ENCODE measurements at places on chromosomes 5 and 9.

DNA sequence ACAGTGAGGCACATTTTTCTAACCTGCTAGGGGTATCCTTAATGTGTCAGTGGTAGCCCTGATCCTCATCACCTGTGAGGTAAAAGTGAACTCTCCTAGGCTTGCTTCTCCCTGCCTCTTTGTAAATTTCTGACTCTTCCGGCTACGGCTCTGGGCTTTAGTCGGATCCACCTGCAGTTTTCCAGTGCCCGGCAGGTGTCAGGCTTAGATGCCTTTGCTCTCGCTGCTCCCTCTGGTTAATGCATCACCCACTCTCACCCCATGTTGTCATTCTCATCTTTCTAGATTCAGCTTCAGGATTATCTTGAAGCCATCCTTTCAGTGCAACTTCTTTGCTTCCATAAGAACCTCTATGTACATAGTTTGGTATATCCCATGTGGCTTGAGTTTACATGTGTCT lies 3.6 kb downstream of the CEP78 start:
- DNase-seq, result no peak

- DNase-seq, result no peak
Measured at GRCh38 chr5:38163636-38164237, 94.6 kb upstream of the EGFLAM start.

DNA sequence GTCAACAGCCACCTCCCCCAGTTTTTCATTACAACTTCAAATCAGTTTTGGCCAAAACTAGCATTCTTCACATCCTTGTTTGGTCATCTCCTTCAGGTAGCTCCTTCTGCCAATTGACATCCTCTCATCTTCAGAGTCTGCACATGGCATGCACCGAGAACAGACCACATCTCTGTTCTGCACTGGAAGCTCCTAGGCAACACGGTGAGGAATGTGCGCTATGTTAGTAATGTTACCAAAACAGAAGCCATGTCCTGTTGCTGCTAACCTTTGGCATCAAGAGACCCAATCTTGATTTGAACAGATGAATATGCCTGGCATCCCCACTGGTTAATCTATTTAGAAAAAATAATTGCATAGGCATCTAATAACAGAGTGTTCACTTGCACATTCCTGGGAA lies 5.1 kb upstream of the HK3 start:
- peak; percentile 1 for DNase-seq

- no peak for DNase-seq
Measured at GRCh38 chr5:82355053-82355452, 76.9 kb upstream of the RPS23 start.

DNA sequence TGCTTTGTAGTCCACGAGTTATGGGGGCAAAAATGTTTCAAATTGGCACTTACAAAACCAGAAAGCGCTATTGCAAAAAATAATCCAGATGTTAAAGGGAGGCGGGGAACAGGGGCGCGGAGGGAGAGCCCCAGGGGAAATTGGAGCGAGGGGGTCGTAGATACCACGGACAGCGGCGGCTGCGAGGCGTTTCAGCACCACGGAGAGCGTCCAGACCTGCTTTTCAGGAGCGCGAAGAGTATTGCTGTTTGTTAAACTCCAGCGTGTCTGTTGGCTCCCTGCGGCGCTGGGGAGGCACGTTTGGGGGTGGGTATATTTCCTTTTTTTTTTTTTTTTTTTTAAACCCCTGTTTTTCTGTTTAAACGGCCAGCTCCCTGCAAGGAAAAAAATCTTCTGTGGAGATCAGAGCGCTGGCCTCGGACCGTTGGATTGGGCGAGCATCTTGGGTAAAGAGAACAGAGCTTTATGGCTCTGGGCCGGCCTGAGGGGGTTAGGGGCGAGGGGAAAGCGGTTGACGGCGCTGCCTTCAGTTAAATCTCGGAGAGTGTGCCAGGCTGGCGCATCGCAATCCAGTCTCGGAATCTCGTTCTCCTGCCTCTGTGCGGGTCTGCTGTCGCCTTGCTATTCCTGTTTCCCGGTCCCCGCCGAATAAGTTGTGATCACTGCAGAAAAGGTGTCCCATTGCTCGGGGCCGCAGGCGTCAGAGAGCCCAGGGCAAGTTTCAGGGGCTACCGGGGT lies at the start of gene GLRA1:
Gene GLRA1, minus strand, starts transcription at position 288 of the 738 bp plus-strand sequence. CDS start 302 bp downstream, outside the sequence.
- peak; percentile 61 for DNase-seq

- no peak for DNase-seq
Measured at GRCh38 chr9:129198319-129199043, 20.4 kb upstream of the IER5L start.

- peak; percentile 30 for DNase-seq
Measured at GRCh38 chr5:98349251-98349989, 424.0 kb upstream of the RGMB start.

DNA sequence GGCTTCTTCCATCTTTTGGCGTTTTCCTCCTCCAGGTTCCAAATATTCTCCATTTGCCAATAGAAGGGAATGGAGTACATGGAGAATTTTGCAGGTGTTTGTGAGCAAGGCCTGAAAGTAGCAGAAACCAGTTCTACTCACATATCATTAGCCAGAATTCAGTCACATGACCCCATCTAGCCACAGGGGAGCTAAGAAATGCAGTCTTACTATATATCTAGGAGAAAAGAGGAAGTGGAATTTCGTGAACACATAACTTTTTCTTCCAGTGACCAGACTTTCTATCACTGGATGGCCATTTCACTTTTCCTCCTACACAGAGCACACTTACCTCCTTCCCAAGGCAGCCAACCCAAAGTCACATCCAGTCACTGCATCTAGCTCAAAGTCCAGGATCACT lies 55.1 kb downstream of the LOX start:
- peak; percentile 42 for DNase-seq

DNA sequence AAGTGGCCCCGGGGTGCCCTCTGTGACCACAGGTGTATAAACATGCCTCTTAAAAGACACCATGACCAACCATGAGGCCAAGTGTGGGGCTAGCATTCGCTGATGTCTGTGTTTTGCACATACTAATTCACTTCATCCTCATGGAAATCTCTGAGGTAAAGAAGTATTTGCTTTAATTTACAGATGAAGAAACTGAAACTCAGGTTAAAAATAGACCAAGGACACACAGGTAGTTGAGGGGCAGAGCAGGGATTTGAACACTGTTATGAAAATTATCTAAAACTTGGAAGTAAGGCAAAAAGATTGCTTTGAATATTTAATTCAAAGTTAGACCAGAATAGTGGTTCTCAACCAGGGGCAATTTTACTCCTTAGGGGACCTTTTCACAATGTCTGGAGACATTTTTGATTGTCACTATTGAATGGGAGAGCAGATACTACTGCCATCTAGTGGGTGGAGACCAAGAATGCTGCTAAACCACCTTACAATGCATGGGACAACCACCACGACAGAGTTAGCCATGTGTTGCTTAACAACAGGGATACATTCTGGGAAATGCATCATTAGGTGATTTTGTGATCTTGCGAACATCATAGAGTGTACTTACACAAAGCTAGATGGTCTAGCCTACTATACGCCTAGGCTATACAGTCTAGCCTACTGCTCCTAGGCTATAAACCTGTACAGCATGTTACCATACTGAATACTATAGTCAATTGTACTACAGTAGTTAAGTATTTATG lies 8.0 kb upstream of the FXN start:
- peak; percentile 73 for DNase-seq

DNA sequence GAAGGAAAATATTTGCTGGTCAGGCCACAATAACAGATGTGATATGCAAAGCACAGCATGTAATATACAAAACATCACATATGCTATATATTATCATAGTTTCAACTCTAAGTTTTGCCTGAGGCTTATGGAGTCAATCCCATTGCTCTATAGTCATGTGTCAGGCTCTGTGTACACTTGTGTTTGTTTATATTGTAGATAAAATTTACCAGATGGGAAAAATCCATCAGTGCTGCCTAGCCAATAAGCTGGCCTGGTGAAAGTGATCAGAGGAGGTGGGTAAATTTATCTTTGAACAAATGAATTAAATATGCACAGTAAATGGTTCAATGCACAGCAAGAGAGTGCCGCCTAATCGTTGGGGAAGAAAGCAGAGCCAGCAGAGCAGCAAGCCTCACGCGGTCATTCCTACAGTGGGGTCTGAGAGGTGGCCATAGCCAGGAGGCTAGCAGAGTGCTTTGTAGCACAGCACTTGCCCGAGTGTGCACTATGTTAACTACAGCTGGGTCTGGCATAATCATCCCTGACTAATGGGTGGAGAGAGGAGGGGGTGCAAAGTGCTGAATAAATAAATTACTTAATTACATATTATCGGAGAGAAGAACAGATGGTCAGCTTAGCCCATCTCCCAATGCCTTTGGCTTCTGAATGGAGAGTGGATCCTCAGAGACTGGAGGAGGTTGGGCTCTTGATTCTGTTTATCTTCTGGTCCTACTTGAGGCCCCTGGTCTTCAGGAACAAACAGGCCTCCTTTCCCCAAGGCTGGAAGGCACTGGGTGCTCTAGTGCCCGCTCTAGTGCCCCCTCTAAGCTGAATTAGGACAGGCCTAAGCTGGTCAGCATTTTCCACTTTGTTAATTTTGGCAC lies 153.5 kb downstream of the MAT2B start:
- no peak for DNase-seq

DNA sequence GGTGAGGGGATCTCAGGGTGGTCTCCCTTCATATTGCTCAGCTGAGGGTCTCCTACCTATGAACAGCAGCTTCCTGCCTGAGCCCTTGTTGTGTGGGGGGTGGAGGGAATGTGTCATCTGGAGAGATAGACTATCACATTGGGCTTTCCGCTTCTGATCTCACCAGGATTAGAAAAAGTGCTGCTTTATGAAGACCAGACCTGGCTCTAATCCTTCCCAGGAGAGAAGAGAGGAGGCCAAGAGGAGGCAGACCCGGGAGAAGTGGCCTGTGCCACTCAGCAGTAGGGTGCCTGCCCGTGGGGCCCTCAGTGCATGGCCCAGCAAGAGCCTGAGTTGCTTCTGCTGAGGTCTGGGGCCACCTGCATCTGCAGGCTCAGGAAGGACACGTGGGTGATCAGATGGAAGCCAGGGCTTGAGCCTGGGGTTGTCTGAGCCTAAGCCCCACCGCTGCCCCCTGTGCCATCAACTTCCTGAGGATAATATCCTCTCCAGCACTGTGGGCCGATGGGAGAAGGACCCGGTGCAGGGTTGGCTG lies 22.1 kb upstream of the COL5A1 start:
- DNase-seq, result no peak

DNA sequence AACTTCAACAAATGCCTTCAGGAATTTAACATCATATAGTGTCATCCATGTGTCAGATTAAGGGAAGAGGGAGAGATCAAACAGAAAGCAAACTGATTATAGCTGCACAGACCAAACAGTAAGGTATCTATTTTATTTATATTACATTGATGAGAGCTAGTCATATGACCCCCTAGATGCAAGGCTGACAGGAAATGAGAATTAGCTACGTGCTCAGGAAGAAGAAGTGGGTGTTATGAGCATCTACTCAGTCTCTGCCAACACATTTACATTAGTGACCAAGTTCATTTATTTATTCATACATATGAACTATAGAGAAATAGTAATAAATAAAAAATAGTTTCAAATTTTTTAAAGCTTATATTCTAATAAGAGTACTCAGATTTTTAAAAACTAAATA lies 787.3 kb downstream of the KCTD16 start:
- no peak for DNase-seq

- no peak for DNase-seq
Measured at GRCh38 chr9:123954518-123955280, 24.8 kb upstream of the DENND1A start.

DNA sequence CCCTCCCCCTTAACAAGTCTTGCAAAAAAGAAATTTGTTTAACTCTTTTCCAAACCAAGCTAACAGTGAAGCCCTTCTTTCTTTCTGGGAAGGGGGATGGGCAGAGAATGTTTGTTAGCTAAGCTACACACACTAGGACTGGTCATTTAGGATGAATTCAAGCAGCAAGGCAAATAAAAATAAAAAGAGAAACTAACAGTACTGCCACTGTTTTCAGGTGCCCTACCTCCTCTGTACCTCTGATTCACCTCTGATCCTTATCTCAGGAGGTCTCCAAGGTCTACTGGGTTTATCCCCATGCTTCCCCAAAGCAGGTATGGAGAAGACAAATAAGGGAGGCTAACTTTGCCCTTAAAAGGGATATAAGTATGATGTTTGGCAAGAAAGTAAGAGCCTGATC lies 52.9 kb downstream of the ELL2 start:
- DNase-seq, result no peak

DNA sequence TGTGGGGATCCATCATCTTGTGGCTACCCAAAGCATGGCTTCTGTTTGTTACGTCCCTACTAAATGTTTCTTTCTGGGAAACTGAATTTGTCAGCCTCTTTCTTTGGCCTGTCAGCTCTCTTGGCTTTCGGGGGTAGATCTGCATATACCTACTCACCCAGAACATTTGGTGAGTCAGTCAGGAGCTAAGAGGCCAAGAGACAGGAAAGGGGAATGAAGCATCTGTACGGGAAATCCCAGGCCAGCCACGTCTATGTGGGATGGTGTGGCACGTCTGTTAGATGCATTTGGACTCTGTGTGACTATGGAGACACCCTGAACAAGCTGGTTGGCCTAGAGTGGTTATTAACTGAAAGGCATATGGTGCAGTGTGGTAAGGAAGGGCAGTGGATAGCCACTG lies 58.1 kb downstream of the CDO1 start:
- no peak for DNase-seq

GRCh38 chr9:122342323-122343050 lies 28.3 kb upstream of the PTGS1 start:
- DNase-seq, result no peak

DNA sequence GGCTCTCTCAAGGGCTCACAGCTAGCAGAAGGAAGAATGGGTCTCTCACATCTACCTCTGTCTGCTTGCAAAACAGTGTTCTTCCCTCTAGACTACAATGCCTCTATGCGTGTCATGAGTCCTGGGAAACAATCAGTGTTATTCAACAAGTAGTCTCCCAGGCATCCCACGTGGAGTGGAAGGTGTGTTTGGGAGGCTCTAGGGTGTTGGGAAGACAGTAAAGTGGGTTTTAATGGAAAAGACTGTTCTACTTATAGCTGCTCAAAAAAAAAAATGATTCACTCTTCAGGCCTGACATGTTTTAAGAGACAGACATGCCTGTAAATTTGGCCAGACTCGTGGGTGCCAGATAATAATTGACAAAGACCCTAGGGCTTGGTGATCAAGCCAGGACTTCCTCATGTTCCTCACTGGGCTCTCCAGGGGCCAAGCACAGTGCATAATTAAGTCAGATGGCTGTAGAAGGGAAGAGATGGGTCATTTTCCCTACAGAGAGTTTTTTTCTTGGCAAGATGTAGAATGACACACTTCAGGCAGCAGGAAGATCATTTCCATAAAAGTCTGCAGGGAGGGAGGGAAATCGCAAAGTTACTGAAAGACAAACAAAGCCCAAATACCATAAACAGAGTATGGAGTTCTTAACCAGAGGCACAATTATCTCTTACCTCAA lies 246.4 kb downstream of the ACTL7B start:
- DNase-seq, result no peak

DNA sequence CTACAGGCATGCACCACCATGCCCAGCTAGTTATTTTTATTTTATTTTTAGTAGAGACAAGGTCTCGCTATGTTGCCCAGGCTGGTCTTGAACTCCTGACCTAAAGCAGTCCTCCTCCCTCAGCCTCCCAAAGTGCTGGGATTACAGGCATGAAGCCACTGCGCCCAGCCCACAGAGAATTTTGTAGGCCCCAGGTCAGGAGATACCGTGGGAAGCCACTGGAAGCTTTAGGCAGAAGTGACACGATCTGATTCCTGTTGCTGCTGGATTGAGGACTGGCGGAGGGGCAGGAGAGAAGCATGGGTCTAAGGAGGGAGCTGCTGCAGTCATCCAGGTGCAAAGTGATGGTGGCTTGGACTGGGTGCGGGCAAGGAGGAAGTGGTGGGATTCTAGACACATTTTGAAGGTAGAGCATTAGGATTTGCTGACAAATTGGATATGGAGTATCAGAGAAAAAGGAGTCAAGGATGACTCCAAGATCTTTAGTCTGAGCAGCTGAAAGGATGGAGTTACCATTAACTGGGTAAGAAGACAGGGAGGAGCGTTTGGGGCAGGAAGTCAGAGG lies 20.7 kb downstream of the TCF7 start:
- no peak for DNase-seq

Measured in RPMI8226 (cell line).